ENCODE measurements at places on chromosomes 4 and X. TPM values are rescaled to one million over a fixed set of nuclear protein-coding genes. Genes with fewer than 3 reads are reported as not detected.
A peak's percentile ranks its signal among the peaks of the same experiment; 100 is the strongest.

The SMIM10 gene
- total RNA-seq, result 0.51 TPM

The CXCL5 gene
- 3.4 TPM for total RNA-seq

The NPNT gene
- total RNA-seq, result not detected

The FAM184B gene
- 0.08 TPM for total RNA-seq

DNA sequence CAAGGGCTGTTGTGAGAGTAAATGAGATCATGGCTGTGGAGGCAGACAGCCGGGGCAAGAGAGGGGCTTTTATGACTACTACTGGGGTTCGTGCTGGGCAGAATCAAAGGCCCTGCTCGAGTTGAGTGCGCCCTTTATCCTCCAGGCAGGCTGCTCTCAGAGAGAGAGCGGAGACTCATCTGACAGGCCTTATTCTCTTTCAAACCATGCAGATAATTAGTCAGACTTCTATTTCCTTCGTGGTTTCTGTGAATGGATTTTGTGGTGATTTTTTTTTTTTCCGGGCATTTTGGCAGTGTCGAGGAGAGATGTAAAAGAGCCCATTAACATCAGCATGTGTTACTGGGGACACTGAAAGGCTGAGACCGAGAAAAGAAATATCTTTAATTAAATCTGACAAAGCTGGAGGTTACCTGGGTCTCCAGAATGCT lies 73.6 kb downstream of the MED28 start:
- no peak for DNase-seq

- DNase-seq, result no peak
These were observed 14.4 kb downstream of the CHIC1 start for GRCh38 chrX:73577361-73577760.

GRCh38 chr4:155042014-155042413 lies 166.4 kb upstream of the NPY2R start:
- DNase-seq, result no peak

DNA sequence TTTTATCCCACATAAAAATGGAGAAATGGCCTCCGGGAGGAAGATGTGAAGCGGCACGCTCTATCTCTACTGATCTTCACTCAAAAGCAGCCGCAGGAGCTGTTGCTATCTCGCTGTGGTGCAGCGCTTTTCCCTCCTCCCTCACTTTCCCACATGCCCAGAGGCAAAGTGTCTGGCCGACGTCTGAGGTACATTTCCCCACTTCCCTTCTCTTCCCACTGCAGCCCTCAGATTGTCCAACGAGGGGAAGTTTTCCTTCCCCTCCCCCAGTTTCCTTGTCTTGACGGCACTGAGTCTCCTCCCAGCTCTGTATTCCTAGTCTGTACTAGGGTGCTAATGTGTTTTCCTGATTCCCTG lies 660 bp upstream of the COL25A1 start:
- peak; percentile 44 for DNase-seq

DNA sequence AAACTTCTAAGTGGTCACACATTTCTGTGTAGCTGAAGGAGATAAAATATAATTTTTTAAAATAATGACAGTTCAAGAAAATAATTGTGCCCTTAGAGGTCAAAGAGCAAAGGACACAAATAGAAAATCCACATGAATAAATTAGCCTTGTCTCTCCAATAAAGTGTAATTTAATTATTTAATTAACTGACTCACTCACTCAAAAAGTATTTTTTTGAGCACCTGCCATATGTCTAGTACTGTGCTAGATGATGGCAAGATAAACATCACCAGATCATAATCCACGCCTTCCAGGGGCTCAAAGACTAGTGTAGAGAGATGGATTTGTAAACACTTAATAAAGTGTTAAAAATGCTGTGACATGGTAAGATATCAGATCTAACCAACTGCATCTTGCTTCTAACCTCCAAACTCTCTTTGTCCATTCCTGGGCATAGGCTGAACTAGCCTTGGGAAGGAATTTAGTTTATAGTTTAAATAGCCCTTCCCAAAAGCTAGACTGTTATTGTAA lies 112.5 kb downstream of the SCLT1 start:
- DNase-seq, result no peak

DNA sequence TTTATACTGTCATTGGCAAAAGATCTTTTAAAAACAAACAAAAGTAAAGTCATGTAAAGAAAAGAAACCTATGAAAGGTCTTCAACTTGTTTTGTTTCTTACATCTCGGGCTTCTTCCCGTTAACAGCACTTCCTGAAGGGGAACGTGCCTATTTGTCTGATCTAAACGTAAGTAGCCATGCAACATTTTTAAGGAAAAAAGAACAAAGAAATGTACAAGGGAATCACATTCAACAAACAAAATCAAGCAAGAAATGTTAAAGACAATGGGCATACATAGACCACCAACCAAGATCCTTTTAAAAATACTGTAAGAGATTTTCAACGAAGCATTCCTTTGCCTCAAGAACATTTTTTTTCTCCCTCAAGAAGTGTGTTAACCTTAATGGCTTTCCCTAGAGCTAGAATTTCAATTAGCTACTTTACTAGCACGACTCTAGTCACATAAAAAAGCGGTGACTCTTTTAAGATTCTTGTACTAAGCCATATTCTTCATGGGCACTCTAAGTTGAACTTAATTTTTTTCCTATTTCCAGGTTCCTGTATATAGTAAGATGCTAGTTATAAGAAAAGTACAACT lies 112.0 kb upstream of the TTC29 start:
- DNase-seq, result no peak

- DNase-seq, result no peak
These were observed 5.1 kb upstream of the SLC10A3 start for GRCh38 chrX:154495472-154495922.

DNA sequence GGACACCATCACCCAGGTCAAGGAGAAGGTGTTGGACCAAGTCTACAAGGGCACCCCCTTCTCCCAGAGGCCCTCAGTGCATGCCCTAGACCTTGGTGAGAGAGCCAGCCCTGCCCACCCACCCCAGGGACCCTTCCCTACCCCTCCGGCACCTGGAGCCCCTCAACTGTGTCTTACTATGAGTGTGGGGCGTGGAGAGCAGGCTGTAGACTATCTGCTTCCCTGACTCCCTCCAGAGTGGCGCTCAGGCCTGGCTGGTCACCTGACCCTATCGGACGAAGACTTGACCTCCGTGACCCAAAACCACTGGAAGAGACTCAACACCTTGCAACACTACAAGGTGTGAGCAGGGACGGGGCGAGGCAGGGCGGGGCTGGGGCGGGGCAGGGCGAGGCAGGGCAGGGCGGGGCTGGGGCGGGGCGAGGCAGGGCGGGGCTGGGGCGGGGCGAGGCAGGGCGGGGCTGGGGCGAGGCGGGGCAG lies 4.7 kb upstream of the SRPK3 start:
- no peak for DNase-seq

DNA sequence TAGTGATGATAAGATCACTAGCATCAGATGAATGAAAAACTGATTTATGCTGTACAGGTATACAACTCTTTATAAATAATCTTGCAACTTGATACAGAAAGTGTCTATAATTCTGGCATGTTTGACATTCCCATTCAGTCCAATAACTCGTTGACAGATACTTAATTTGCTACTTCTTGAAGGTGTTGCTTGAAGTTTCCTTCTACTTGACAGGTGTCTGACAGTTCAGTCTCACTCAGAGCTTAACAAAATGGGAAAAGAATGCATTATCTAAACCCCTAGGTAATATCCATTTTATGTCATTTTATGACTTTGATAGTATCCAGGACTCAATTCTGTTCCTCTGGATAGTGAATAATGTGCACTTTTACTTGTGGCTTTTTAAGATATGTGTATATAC lies 508.9 kb downstream of the GRID2 start:
- DNase-seq, result no peak

DNA sequence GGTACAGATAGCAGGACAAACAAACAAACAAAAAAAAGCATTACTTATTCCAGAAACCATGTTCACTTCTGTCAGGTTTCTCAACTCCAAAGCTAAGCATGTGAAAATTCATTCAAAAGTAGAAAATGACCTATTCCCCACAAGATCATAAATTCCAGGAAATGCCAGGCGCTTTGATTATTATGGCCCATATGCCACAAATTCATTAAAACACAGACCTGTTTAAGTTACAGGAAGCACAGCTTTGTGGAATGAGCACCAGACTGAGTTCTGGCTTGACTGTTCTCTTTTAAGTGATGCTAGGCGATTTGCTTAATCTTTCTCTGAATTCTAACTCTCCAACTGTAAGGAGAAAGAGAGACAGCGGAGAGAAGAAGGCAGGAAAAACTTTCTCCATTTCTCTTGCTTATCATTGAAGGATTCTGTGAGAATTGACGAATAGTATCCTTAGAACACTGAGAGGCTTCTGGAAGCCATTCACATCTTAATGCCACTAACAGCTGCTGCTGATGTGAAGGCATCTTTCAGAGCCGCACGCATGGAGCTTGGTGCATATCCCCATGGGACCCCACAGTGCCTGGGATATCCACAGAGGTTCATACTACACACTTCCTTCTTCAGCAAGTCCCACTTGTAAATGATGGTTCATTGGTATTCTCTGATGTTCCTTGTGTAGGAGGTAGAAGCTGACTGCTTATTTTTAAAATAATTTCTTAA lies 138.0 kb downstream of the ZNF674 start:
- DNase-seq, result no peak

DNA sequence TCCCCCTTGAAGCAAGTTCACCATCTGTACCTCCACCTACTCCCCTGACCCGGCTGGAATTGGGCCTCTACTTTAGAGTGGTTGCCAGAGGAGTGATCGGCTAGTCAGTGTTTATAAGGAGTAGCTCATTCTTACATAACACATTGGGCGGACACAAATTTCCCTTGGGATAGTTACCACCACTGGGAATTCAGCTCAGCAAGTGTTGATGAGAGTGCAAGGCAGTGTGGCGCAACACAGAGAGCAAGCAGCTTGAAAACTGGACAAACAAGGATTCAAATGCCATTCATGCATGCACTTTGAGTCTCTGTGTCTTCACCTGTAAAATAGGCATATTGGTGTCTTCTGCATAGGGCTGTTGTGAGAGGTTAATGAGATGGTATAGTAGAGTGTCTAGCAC lies 92.7 kb downstream of the STK32B start:
- no peak for DNase-seq

GRCh38 chr4:168924667-168925066 lies 85.4 kb downstream of the CBR4 start:
- no peak for DNase-seq

GRCh38 chrX:48468247-48468671 lies 1.8 kb downstream of the SLC38A5 start:
- DNase-seq, result no peak

GRCh38 chr4:59869559-59869958 lies 1330.6 kb upstream of the ADGRL3 start:
- no peak for DNase-seq

- no peak for DNase-seq
These were observed 98.9 kb upstream of the PJA1 start for GRCh38 chrX:69264158-69264581.

GRCh38 chr4:125624951-125625350 lies 310.2 kb downstream of the FAT4 start:
- DNase-seq, result no peak

DNA sequence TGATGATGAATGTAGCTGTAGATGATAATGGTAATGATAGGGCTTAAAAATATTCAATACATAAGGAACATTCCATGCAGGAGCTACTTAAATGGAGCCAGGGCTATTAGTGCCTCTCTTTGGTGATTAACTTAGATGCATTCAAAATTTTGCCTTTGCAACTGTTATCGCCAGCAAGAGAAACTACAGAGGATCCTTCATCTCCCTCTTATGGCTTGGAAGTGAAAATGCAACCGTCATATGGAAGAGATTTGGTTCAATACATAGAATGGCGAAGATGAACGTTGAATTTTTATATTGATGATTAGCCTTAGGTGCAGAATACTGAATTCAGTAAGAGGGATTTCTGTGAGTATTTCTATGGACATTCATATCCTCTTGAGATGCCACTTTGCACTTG lies 134.5 kb upstream of the NLGN4X start:
- no peak for DNase-seq

DNA sequence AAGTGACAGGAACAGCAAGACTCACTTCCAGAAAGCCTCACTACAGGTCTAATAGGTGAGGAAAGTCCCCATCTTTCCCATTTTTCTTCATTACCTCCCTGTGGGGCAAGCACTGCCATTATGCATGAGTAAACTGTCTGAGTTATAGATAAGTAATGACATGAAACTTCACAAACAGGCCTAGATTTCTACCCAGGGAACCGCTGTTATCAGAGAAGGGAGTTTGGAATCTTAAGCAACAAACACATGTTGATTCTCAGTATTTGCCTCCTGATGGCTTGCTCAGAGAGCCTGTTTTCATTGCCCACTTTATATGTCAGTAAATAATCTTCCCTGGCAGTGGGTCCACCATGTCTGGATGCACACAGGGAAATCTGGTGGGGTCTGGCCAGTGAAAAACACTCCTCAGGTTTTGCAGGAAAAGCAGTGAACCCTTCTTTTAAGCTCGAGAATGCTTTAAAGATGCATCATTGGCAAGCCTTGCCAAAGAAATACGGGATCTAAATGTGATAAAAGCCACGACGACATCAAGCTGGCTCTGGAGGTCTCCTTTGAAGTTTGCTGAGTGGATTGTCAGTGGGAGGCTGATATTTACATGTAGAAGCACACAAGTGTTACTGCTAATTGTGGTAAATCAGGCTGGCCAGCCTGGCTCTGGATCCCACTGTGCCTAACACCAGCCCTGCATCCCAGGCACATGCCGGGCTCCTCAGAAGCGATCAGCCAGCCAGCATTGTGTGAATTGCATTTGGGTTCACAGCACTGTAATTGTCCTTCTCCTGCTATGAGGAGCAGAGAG lies 25.2 kb downstream of the PDGFRA start:
- DNase-seq, result no peak

DNA sequence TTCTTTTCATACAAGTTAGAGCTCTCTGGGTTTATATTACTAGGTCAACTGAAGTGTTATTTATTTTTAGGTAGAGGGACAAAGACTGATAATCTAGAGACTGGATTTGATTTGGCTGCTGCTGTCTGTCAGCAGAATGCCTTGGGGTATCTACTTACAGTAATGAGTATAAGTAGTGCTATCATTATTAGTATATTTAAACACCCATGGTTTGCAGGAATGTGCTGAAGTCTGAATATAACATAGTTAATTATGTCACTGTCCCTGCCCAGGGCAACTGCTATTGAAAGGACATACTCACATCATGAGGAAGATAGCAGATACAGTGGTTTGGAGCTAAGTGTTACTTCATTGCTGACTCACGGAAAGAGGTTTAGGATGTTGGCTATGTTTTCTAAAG lies 76.2 kb downstream of the PRRG1 start:
- no peak for DNase-seq

DNA sequence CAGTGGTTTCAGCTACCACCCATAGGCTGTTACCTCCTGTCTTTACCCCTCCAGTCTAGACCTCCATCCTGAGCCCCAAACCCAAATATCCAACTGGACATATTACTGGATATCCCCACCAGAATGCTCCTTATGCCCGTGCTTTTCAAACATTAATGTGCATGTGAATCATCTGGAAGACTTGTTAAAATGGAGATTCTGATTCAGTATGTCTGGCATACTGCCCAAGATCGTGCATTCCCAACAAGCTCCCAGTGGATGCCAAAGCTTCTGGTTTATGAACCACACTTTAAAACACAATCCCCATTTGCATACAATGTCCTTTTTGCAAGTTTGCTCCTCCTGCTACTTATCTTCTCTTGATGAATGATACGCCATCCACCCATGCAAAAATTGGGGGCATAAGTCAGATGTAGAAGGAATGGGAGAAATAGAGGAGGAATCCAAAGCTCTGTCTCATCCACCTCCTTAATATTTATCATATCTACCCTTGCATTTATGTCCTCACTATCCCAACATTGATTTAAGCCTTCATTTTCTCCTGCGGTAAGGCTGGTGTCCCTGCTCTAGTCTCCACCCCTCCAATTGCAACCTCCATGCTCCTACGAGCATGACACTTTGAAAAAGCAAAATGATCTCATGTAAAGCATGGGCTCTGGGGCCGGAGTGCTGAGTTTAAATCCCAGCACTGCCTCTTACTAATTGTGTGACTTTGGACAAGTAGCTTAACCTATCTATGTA lies 7.4 kb upstream of the PGRMC1 start:
- no peak for DNase-seq

Measured in endothelial cell (in vitro differentiated cells).